ENCODE measurements at places on chromosomes 16 and 17. TPM values are rescaled to one million over a fixed set of nuclear protein-coding genes. Genes with fewer than 3 reads are reported as not detected.

The MYO1D gene
- total RNA-seq: 12.2 TPM

DNA sequence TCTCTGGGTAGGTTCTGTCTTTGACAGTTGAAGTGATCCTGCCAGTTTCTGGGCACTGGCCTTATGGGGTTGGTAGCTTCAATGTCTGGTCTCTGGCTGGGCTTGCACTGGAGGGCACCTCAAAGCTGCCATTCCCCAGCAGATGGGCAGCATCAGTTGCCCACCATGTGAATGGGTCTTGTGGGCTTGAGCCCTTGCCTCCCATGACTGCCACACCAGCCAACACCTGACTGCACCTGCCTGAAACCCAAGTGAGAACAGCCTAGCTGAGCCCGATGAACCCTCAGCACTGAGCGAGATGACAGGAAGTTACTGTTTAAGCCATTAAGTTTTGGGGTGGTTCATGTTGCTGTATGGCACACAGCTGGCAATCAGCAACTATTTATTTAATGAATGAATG is 69.1 kb upstream of the AXIN2 start:
- no peak for DNase-seq

The ZNF263 gene
- total RNA-seq: 25.6 TPM

GRCh38 chr16:68281368-68282063 is 17.2 kb downstream of the SLC7A6 start:
- DNase-seq: no peak

DNA sequence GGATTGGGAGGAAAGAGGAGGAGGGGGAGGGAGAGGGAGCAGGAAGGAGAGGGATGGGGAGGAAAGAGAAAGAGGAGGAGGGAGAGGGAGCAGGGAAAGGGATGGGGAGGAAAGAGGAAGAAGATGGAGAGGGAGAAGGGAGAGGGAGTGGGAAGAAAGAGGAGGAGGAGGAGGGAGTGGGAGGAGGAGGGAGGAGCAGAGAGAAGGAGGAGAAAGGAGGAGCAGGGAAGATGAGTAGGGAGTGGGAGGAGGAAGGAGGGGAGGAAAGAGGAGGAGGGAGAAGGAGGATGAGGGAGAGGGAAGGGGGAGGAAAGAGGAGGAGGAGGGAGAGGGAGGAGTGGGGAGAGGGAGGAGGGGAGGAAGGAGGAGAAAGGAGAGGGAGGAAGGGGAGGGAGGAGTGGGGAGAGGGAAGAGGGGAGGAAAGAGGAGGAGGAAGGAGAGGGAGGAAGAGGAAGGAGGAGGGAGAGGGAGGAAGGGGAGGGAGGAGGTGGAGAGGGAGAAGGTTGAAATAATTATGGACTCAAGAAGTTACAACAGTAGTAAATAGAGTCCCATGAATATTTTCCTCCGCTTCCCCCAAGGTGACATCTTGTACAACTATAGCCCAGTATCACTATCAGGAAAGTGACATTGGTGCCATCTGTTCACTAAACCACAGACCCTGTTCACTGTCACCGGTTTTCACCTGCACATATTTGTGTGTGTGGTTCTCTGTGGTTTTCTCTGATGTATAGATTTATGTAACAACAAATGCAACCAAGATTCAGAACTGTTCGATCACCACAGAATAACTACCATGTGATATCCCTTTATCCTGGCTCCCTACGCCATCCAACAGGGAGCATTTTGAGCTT is 325.3 kb upstream of the EEF2KMT start:
- no peak for DNase-seq

DNA sequence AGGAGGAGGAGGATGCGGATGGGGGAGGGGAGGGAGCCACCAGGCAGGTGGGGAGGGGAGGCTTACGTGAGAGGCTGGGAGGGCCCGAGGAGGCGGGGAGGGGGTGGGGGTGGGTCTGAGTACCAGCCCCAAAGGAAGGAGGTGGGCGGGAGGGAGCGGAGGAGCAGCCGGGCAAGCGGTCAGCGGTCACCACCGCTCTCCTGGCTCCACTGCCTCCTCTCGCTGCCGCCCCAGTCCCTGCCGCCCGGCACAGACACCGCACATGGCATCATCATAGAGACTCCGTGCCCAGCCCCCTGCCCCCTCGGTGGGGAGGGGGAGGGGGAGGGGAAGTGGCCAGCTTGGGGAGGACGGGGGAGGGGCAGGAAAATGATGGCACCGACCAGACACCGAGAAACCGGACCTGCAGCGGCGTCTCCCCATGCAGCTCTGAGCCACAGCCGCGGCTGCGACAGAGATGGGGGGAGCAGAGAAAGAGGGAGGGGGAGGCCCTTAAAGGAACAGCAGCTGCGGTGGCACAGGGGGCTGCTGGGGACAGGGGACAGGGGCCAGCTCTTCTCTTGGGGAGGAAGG is at the start of gene TLCD3B:
Gene TLCD3B, minus strand, starts transcription at position 431 of the 573 bp plus-strand sequence. CDS start 744 bp downstream, outside the sequence.
- DNase-seq: no peak

- no peak for DNase-seq
Measured at GRCh38 chr17:37405955-37406634, 541 bp downstream of the ACACA start.

DNA sequence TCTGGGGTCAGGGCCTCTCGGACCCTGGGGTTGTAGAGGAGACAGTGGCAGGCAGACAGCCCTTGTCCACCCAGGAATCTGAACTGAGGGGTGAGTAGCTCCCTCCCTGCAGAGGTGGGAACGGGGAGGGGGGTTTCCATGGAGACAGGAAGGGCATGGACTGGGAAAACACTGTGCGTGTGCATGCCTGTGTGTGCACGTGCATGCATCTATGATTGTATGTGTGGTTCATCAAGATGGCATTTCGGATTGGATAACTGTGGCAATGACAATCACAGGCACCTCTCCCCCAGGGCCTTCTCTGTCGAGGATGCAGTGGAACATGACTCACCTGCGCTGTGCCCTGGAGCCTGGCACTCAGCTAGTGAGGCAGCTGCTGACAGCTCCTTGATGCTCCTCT is 6.1 kb upstream of the CD300C start:
- no peak for DNase-seq

The TEKT5 gene
- not detected for total RNA-seq

GRCh38 chr17:79420318-79421243 is 190.3 kb downstream of the RBFOX3 start:
- no peak for DNase-seq

- no peak for DNase-seq
Measured at GRCh38 chr17:78913115-78913514, 10.1 kb upstream of the CEP295NL start.

DNA sequence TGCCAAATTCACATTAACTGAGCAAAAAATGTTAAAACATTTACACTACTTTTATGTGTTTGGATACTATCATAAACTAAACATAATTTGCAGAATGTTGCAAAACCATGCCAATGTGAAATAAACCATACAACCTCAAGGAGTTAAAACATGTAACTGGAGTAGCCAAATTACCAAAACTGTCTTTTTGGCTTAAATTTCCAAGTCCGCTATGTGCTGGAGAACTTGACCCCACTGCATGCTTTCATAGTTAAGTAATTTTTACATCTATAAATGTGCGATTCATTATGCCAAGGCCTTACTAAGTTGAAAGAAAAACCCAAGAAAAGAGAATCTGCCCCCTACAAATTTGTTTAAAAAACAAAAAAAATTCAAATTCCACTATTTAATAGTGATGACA is 28.2 kb downstream of the BRD7 start:
- no peak for DNase-seq

GRCh38 chr17:37818689-37819088 is 73.8 kb upstream of the HNF1B start:
- no peak for DNase-seq

GRCh38 chr17:1470755-1471462 is 14.9 kb upstream of the CRK start:
- DNase-seq: no peak

DNA sequence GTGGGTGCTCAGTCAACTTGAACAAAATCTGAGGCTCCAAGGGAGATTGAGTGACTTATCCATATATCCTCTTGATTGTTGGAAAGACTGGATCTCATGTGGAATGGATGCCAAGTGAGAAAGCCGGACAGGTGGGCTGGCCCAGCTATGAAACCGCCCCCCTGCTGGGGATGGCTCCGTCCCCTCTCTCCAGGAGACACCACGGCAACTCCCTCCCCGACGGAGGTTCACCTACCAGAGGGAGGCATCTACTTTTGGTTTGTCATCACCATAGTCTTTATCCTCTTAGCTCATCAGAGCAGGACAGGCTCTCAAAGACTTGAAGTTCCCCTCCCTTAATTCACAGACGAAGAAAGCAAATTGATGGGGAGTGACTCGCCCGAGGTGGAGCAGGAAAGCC is 1.8 kb upstream of the ALG1 start:
- DNase-seq: no peak

- no peak for DNase-seq
Measured at GRCh38 chr17:68352041-68352440, 60.7 kb downstream of the ARSG start.

The HOXB6 gene
- 1.1 TPM for total RNA-seq

DNA sequence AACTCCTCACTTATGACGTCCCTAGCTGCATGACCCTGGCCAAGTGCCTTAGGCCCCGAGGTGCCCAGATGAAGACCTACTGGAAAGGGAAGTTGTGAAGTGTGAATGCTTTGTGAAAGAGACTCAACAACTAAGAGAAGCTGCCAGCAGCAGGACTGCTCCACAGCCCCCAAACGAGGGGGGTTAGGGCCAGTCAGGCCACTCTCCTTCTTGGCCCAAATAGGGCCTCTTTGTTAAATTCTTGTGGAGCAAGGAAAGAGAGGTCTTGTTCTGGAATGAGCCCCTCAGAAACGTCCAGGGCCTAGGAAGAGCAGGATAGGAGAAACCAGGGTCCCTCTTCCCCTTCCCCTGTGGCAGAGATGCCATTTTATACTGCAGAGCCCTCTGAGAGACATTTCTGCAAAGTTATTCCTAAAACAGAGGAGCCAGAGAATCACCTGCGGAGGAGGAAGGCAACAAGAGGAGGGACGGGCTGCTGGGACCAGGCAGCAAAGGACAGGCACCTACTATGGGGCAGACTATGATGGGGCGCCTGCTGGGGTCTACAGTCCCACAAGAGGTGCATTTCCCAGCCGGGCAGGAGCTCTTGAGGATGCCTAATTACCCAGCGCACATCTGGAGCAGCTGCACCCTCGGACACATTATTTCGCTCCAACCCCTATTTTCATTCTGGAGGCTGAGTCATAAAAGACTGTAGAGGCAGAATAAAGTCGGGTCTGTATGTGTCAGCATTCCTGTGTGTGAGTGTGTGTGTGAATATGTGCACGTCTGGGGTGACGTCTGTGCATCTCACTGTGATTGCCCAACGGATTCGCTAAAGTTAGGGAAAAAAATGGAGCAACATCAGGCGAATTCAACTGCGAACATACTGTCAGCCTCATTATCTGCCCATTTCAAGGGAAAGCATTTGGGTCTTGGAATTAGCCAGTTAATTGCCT is 11.4 kb upstream of the HOXB9 start:
- no peak for DNase-seq

DNA sequence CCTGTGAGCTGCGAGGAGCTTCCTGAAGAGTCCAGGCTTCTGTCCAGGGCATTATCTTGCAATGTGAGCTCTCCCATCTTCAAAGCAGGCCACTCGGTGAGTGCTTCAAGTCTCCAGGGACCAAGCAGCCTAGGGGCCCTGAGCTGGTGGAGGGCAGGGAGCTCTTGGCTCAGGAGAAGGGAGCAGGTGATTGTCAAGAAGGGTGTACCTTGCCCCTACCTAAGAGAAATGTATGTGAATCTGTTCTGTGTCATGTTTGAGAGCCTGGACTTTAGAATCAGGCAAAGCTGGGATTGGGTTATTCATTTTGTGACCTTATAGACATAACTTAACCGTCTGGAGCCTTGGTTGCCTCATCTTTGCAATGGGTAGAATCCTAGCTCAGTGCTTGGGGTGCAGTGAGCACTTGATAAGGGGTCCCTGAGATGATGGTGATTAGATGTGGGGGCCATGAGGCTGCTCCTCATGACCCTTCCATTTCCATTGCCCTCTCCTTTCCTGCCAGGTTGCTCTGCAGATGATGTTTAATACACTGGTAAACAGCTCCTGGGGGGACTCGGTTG is 15.9 kb downstream of the ZNF768 start:
- DNase-seq: no peak

- no peak for DNase-seq
Measured at GRCh38 chr16:9660898-9661297, 521.3 kb downstream of the GRIN2A start.

The TBC1D3L gene
- total RNA-seq: 13.4 TPM

The MGRN1 gene
- 76.9 TPM for total RNA-seq

The STH gene
- not detected for total RNA-seq

The ASB16 gene
- total RNA-seq: not detected

- DNase-seq: no peak
Measured at GRCh38 chr16:54654429-54654828, 276.2 kb upstream of the IRX5 start.

DNA sequence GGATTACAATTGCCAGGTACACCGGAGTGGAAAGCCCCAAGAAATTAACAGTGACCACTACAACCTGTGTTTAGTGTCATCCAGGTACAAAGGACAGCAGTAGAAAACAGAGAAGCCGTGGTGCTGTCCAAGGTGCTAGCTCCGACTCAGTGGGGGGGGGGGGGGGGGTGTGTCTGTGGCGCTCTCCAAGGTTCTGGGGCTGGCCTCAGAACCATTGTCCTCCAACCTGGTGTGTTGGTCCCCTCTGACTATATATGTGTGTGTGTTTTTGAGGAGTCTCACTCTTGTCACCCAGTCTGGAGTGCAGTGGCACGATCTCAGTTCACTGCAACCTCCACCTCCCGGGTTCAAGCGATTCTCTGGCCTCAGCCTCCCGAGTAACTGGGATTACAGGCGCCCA is 5.8 kb upstream of the ZNF23 start:
- peak; percentile 45 for DNase-seq

GRCh38 chr16:50213939-50214519 is 52.3 kb upstream of the ADCY7 start:
- DNase-seq: no peak

DNA sequence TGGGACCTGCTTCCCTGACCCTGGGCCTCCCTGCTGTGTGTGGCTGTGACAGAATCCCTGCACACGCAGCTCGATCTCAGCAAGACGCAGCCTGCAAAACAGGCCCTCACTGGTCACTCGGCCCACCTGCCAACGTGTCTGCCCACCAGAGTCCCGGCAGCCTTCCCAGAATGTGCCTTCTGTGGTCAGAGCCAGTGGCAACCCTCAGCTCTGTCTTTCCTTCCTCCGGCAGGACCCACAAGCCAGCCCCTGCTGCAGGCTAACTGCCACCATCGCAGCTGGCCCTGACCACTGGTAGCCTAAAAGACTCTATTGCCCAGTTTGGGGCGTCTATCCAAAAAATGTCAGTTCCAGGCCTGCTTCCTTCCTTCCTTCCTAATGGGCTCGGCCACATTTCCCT is 83.2 kb downstream of the LITAF start:
- DNase-seq: no peak

The TNK1 gene
- 0.54 TPM for total RNA-seq

Measured in activated CD8-positive, alpha-beta memory T cell treated with anti-CD3 and anti-CD28 coated beads, Interleukin-2, amount 10 ng/mL, durations not matched to agents 7 days and 5 days (primary cell).